ENCODE measurements at places on chromosomes 4 and X.
A peak's percentile ranks its signal among the peaks of the same experiment; 100 is the strongest.

GRCh38 chr4:173417833-173418232 is 18.9 kb upstream of the SCRG1 start:
- no peak for DNase-seq

GRCh38 chr4:2593003-2593402 is 56.6 kb downstream of the FAM193A start:
- no peak for DNase-seq

DNA sequence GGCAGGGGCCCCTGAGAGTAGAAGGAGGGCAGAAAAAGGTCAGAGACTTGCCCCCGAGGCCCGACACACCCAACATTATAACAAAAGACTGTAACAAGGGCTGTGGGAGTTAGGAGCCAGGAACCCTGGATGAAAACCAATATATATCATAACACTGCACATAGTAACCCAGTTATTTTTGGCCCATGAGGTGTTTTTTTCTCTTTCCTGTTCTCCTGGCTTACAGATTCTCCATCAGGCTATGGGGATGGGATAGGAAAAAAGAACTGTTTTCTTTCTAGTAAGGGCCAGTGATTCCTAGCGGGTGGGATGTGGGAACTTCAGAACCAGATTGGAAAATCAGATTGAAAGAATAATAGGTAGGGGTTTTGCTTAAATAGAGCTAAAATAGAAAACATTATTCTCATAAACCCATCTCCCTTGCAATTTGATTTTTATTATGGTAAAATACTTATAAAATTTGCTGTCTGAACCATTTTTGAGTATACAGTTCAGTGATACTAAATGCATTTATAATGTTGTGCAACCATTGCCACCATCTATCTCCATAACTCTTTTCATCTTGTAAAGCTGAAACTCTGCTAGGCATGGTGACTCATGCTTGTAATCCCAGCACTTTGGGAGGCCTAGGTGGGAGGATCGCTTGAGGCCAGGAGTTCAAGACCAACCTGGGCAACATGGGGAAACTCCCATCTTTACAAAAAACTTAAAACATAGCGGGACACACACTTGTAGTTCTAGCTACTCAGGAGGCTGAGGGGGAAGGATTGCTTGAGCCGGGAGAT is 33.5 kb downstream of the SNX25 start:
- peak; percentile 36 for DNase-seq

DNA sequence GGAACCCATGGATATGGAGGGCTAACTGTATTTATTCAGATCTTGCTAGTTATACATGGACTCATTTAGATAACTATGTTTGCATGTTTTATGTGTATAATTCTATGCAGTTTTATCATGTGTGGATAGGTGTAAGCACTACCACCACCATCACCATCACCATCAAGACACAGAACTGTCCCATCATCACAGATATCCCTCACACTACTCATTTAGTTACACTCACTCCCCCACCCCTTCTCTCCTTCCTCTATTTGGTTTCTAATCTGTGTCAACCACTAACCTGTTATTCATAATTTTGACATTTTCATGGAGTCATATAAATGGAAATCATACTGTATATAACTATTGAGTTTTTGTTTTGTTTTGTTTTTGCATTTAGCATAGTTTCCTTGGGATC is 43.7 kb downstream of the STAG2 start:
- no peak for DNase-seq

DNA sequence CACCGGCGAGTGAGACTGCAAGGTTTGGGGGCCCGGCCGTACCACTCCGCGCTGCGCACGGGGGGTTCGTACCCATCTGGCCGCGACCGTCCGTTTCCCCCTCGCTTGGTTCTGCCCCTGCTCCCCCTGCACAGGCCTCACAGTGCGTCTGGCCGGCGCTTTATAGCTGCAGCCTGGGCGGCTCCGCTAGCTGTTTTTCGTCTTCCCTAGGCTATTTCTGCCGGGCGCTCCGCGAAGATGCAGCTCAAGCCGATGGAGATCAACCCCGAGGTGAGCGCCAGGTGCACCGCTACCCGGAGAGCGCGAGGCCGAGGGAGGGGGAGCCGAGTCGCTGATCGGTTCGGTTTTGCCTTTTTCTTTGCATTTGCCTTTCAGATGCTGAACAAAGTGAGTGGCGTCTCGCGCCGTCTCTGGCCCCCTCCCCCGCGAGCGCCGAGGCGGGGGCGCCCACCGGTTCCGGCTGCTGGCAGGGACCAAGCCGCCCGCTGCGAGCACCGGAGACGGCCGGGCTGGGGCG is at the start of gene UCHL1:
TSS of gene UCHL1 (plus strand) at position 189 of the 517 bp plus-strand sequence. CDS start at position 238, 49 bp downstream.
- DNase-seq, result peak; percentile 96
